NCI-H1105 treated with DMSO at 0.1 percent for 48 hours (cell line): ENCODE measurements at places on chromosomes 12 and 14.
A peak's percentile ranks its signal among the peaks of the same experiment; 100 is the strongest.

DNA sequence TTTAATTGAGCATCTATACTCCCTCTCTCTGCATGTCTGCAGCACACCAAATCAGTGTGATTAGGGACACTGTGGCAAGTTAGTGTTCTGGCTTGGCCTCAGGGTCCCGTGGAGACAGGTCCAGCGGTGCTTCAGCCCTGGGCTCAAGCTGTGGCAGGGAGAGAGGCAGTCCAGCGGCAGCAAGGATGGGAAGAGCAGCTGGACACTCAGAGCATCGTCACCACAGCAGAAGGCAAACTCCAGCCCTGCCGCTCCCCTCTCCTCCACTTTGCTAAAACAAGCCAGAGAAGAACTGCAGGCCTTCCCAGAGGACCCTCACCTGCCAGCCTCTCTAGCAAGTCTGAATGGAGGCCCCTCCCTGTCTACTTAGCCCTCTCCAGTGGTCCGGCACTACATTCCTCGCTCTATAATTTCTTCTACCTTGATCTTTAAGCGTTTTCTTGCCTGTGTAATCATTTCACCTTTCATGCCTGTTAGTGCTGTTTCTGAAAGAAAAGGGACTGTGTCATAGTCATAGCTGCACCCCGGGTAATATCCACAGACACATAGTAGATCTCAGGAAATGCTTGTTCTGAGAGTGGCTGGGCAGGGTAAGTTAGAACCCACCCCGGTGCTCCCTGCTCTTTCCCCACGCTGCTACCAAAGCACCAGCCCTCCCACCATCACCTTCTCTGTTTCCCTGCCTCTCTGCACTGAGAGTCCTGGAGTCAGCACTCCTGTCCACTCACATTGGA, 22.1 kb downstream of the ZFP36L1 start:
- DNase-seq: no peak

GRCh38 chr12:5248230-5248629, 183.7 kb upstream of the NTF3 start:
- no peak for DNase-seq

DNA sequence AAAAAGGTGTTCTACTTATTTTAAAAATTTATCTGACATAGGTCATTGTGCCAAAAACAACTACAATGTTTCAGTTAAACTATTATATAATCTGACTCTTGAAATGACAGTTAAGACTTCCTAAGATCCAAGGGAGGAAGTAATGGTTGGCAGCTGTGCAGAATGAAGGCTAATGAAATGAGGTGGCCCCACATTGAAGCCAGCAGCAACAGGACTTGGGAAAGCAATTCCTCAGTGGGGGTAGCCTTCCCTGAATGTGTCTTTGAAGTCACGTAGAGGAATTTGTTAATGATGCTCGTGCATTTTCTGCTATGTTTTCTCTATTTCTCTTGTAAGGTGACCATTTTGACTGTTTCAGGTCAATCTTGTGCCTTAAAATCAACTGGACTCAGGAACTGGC, 162.4 kb upstream of the DAAM1 start:
- DNase-seq: no peak

GRCh38 chr14:64604001-64604400, 54.2 kb downstream of the PPP1R36 start:
- DNase-seq: no peak

- no peak for DNase-seq
Measured at GRCh38 chr14:61510736-61511557, 184.4 kb upstream of the HIF1A start.

DNA sequence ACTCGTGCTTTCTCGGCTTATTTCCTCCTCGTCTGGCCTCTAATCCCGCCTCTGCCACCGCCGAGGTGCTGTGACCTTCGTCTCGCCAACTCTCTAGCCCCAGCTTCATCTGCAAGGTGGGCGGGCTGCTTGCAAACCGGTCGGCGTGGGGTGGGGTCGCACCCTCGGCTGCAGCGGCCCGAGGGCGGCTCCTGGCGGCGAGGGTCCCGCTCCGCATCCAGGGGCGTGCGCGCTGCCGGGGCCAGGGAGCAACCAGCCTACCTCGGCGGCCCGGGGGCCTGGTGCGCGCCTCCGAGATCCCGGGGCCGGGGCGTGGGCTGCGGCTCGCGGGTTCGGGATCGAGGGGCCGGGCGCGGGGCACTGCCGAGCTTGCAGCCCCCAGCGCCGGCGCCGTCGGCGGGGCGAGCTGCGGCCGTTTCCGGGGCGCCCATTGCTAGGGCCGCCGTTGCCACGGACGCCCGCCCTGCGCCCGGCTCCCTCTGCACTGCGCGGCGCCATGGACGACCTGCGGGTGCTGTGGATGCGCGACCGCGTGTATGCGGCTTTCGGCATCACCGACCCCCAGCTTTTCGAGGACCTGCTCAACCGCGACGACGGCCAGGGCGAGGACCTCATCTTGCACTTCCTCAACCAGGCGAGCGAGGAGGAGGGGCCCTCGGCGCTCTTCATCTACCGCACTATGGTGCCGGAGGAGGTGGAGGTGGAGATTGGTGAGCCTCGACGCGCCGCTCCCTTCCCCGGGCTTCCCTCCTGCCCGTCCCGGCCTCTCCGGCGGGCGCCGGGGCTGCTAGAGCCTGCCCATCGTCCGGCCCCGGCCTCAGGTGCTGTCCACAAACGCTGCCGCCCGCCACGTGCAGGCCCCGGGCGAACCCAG, at the start of gene DNAH10:
Gene DNAH10, plus strand, starts transcription at position 461 of the 874 bp plus-strand sequence. Its CDS starts 36 bp downstream, at position 497.
- DNase-seq: peak; percentile 76

DNA sequence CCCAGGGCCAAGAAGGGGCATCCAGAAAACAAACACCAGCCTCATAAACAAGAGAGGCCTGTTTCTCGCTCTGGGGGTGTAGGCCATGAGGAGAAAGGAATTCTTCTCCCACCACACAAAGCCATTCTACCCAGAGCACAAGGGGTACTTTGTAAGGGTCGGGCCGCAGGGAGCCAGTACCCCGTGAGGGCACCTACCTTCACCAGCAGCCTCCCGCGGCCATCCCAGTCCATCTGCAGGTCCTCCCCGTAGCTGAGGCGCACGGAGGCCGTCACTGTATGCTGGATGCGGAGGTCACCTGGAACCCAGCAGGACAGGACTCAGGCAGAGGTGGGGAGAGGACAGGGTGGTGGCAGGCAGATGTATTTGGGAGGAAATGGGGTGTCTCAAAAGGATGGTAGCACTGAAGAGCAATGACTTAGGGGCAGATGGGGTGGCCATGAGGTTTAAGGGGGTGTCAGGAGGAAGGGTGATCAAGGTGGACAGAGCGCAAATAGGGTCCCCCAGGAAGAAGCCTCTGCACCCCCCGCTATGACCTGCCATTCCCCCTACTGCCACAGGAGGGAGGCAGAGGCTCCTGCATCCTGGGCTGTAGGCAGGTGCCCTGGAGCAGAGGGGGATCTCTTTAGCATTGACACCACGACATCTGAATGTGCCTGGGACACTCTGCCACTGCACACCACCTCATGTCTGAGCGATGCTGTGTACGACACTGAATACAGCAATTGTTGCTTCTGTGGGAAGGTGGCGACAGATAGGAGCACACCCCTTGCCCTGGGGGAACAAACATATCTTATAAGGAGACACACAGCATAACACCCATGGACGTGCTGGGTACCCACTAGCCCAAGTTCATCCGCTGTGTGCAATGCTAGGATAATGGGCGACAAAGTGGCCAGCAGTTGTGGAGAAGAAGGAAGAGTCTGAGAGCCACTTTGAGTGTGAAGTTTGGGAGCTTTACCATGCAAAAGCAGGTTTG, 61.4 kb downstream of the VWF start:
- DNase-seq: peak; percentile 44

DNA sequence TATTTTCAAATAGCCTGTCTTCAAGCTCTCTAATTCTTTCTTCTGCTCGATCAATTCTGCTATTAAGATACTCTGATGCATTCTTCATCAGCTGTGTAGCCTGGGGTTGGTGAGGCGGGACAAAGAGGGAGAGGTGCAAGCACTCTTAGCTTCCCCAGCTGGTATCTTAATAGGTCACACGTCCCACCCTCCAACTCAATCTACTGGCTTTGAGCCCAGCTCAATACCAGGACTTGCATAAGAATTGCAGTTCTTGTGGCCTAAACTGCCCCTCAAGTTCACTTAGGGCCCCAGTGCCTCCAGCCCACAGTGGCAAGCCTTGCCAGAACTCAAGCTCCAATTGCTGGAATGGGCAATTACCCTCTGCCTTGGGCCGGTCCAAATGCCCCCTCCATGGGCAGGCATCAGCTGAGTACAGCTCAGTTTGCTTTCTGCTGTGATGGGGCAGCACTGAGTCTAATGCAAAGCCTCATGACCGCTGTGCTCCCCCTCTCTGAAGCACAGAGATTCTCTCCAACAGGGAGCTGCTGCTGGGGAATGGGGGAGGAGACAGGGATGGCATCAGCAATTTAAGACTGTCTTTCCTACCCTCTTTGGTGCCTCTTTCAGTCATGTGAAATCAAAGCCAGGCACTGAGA, 5.6 kb upstream of the SPATA7 start:
- no peak for DNase-seq

GRCh38 chr14:34256223-34256622, 205.8 kb downstream of the SPTSSA start:
- no peak for DNase-seq

DNA sequence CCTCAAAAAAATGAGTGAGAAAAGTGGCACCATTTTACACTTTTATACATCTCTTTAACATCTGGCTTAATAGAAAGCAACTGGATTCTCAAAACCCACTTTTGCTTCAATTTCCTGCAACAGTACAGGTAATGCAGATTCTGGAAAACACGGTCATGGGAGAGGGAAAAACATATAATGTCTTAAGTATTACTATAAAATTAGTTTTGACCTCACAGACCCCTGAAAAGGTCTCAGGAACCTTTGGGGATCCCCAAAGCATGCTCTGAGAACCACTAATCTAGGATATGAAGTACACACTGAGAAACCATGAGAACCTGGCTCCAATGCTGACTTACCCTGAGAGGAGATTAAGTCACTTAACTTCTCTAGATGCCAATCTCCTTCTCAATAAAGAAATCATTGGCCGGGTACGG, 64.7 kb downstream of the PPP2R5E start:
- DNase-seq: no peak

DNA sequence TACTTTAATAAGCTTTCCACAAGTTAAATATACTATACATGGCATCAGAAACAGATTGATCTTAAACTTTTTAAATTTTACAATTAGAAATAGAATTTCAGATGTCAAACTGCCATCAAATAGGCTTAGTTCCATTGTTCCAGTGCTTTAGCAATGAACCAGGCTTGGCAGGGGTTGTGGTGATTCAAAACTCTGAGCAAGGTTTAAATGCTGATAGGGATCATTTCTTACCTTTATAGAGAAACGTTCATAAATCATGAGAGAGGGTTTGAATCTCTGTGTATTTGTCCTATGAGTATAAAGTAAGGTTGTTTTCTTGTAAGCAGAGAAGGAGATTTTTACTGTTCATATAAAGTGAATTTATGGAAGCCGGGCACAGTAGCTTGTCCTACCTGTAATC, 794.5 kb upstream of the TBX3 start:
- no peak for DNase-seq

DNA sequence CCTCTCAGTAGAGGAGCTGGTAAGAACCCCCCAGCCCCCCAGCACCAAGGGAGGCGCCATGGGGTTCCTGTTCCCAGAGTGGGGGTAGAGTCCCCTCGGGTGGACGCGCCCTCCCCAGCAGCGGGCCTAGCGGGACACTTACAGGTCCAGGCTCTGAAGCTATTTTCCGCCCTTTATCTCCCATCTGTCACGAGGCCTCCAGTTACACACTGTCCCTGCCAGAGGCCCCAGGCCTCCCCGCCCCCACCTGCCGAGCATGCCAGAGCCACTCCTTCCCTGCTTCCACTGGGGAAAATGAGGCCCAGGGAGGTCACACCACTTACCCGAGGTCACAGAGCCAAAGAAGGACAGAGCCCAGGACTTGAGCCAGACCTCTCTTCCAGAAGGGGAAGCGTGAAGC, 3.1 kb downstream of the C14orf180 start:
- no peak for DNase-seq

DNA sequence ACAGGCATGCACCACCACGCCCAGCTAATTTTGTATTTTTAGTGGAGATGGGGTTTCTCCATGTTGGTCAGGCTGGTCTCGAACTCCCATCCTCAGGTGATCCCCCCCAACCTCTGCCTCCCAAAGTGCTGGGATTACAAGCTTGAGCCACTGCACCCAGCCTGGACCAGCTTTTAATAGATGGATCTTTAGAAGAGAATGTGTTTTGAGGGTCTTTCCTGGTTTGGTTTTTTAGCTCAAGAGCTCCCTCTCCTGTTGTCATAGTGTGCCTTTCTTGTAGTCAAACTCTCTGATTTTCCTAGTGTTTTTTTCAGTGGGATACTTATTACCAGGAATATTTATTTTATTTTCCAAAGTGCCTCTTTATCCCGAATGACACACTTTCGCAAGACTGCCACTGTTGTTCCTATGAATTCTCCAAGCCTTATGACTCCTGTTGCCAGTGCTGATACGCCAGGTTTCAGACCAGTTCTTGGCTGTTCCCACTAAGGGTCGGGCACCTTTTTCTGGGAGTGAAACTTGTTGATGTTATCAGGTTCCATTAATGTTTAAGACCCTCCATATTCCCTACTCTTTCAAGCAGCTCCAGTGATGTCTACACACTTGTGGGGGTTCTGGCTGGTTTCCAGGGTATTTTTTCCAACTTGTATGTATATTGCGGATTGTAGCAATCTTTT, 31.5 kb upstream of the LIMA1 start:
- DNase-seq: peak; percentile 20
